ENCODE measurements at places on chromosomes 3 and 15.
A peak's percentile ranks its signal among the peaks of the same experiment; 100 is the strongest.

- DNase-seq: no peak
Measured at GRCh38 chr3:8423307-8423706, 78.3 kb upstream of the LMCD1 start.

DNA sequence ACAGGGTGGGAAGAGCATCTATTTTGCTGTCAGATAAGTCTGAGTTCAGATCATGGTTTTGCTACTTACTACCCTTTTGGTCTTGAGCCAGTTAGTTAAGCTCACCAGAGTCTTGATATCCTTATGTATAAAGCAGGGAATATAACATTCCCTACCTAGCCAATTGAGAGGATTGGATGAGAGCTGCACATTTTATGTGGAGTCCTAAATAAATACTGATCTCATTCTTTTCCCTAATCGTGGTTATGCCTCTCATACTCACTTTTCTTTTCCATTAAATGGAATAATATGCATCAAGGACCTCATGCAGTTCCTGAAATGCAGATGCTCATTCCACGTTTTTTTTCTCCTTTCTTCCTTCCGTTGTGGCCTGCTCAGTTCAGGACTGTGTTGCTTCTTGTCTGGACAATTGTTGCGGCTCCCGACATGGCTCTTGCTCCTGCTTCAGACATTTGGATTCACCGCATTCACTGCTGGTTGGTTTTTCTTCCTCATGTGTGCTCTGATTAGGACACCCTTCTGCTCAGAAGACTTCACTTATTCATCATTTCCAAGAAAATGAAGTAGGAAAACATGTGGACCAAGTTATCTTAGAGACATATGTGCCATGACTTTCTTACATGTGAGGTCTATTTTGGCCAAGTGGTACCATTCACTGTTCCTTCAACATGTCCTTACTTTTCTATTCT, 90.2 kb downstream of the NFKBIZ start:
- no peak for DNase-seq

DNA sequence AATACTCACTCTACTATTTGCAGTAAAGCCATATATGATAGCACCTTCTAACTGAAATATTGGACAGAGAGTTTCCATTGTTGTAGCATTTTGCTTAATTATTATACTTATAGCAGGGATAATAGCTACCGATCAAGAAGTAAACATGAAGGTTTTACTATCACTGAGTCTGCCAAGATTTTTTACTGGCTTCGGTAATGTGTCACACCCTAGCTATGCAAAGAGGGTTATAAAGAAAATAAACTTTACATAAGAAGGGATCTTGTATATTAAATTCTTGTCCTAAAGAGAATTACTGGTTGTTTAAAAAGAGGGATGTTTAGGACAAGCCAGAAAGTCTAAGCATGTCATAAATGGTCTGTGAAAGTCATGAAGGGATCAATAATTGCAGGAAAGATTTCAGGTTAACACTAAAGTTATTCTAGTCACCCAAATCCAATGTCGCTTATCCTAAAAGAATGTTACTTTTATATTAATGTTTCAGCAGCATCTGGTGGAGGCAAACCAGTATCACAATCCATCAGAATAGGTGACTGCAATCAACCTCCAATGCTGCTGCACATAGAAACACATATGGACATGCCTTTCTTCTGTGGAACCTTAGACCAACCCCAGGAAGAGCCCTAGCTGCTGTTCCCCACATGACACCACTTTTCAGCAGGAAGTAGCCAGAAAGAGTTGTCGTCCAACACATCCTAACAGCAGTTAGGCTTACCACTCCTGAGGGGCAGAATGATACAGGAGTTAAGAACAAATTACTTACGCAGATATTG, 62.7 kb upstream of the GK5 start:
- no peak for DNase-seq

DNA sequence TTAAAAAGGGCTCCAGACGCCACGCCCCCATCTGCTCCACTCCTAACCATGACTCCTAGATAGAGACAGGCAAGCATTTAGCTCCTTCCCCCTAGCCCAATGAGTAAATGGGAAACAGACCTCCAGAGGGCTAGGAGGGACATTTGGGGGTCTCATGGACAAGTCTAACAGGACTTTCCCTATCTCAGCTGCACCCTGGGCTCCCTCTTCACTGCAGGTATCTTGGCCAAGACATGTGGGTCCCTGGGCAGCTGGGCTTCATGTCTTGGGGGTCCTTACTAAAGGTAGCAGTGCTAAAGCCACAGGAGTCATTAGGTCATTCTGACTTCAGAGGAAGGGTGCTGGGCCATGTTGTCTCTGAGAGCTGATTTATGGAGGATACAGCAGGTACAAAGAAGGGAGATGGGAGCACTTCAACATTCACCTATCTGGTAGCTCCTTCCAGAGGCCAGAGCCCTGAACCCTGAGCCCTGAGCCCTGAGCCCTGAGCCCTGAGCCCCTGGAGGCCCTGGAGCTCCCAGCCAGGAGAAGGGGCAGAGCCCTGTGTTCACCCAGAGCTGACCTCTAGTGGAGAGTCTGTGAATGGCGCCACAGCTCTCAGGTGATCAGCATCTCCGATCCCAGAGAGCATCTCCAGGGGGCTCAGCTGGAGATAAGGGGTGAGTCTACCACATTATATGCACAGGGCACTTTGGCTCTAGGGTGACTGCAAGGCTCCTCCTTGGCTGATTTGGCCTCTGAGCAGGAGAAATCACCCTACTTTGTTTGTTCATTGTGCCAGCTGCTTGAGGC, 40.1 kb upstream of the EPHB1 start:
- no peak for DNase-seq

DNA sequence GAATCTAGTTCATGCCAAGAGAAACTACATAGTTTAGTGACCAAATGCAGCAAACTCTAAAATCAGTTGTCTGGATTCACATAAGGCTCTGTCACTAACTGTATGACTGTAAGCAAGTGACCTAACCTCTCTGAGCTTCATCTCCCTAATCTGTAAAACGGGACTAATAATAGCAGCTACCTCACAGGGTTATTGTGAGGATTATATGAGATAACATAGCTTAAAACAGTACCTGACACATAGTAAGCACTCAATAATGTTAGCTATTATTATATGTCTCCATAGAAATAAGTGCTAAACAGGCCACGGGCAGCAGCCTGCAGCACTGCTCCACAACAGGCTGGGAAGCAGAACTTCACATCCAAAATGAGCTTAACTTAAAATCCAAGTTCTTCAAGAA, 30.2 kb downstream of the NPTN start:
- no peak for DNase-seq

- DNase-seq: no peak
Measured at GRCh38 chr3:58272891-58273290, 33.2 kb upstream of the RPP14 start.

DNA sequence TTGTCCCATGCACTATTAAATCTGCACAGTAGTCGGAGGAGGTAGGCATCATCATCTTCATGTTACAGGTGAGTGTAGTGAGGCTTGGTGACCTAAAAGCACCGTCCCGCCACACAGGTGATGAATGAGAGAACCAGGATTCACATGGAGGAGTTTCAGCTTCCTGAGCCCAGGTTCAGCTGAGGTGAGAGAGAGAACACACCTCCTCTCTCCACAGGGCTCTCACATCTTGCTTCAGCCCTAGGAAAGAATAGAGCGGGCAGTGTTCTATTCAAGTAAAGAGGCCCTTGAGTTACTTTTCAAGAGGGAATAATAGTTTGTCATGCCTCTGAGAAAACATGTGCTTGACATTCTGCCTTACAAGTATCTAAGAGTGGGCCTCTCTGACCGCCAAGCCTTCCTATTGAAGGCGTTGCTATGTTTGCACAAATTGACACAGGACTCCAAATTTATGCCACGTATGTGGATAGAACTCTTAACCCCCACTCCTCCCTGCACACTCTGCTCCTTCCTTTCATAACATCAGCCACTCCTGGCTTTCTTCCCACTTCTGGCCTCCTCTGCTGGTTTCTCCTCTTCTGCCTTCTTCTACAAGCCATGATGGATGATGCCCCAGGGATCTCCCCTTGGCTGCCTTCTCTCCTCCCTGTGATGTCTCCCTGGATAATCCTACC, 138.3 kb upstream of the ABHD17C start:
- no peak for DNase-seq

- DNase-seq: no peak
Measured at GRCh38 chr15:61339516-61339915, 110.4 kb upstream of the RORA start.

GRCh38 chr3:32707026-32707370, 22.0 kb downstream of the CNOT10 start:
- no peak for DNase-seq

DNA sequence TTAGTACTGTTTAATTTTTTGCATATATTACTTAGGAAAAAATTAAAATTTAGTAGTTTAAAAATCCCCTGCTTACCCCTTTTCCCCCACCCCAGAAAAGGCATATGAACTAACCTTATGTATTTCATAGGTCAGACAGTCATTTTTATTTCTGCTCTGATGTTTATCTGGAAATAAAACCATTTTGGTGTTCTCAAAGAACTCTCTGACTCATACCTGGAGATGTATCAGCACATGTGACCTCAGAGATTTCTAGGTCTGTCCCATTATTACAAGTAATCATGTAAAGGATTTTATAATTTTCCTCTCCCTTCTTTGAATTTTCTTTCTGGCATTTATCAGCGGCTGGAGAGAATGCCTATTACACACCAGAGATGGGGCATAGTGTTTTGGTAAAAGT, 14.1 kb upstream of the CCR8 start:
- DNase-seq: no peak

DNA sequence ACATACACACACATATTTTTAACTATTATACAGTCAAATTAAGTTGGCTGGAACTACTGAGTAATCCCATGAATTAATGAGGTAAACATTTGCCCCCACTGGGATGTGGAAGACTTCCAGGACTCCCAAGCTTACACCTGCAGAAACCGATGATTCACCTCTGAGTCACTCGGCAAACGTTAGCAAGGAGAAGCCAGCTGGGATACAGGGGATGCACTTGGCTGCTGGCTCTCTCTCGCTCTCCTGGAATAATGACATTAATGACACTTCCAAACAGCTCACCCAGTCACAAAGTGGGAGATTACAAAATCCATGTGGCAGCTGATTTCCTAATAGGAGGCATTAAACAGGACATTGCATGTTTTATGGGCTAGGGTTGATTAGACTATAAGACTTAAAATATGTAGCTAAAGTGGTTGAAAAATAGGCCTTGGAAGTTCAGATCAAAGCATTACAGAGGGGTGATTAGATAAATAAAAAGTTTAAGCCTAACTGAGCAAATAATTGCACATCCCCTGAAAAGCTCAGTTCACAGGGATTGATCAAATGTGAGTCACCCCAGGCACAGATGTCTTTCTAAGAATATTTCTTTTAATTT, 500.9 kb downstream of the SOX2 start:
- DNase-seq: no peak

DNA sequence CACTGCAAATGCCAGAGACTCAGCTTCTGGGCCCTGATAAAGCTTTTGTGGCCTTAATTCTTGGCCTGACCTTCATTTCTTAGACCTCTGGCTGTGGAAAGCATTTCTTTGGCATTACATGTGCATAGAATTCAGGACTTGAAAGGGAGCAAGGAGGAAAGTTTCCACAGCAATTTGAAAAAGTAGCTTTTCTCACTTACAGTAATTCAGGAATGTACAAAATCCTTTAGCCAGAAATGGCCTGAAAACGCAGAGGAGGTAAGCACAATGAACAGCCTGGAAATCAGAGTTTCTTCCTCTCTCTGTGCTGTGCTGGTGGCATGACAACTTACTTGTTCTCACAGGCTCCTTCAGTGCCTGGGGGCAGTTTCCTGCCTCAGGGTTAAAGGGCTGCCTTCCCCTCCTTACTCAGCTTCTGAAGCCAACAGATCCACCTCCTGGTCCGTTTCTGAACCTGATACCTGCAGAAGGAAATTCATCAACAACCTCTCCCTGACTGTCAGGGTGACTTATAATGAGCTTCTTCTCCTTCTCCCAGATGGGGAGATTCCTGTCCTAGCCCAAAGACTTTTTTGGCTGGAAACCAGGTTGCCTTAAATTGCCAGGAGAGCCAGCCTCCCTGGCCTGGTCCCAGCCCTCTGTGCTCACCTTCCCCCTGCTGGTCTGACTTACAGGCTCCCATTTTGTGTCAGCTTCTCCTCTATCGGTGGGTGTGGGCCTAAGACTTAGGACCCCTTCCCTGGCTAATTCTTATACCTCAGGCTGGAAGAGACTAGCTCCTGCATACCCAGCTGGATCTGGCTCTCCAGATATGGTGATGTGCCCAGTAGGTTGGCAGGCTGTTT, 102.3 kb downstream of the MYRIP start:
- no peak for DNase-seq

DNA sequence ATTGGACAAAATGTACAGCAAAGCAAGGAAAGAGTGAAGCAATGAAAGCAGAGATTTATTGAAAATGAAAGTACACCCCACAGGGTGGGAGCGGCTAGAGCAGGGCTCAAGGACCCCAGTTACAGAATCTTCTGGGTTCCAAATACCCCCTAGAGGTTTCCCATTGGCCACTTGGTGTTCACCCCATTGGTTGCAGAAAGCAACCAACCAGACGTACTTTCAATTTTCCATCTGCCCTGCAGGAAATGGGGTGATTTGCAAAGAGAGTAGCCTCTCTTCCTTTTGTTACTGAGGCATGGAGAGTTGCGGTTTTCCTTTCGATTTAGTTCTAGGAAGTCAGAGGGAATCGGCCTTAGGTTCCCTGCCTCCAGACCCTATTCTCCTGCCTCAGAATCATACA, 2.4 kb downstream of the PML start:
- DNase-seq: peak; percentile 14

DNA sequence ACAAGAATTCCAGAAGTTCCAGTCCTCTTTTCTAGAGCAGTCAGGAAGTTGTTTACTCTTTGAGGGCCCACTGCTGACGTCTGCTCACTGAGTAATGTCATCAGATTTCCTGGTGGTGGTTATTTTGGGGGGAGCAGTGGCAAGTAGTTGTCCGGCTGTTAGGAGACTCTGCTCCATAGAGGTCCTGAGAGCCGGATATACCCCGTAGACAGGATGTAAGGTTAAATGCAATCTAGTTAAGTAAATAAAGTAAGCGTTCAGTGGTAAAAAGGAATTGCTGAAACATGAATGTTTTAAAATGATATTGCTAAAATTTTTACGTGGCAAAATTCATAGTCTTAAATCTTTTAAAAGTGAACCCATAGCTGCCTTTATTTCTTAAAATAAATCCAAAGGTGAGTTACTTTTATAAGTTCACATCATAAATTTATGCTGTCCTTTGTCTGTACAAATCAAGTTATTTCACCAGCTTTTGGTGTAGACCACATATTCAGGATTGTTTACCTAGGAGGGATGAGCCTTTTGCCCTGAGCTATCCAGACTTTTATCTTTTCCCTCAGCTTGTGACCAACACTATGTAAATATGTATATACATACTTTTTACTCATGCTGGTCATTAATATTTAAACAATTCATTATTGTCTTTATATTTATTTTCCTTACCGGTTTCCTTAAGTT, 65.8 kb downstream of the PDE8A start:
- no peak for DNase-seq

GRCh38 chr3:170642882-170643601, 57.2 kb upstream of the SLC7A14 start:
- no peak for DNase-seq

DNA sequence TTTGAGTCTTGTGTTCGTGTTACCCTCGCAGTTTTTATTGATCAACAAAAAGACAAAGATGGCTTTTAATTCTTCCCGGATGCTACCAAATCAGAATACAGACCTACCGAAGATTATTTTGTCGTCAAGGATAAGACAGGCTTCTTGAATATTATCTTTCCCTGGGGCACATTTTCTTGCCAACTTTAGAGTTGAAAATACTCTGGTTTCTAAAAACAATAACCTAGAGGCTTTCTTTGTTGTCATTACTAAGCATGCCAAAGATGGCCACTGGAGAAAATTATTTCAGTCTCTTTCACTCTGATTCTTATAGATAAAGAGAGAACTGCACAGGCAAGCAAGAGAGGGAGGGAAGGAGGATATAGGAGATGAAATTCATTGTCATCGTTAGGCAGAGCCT, 33.9 kb downstream of the OXNAD1 start:
- no peak for DNase-seq
